ENCODE measurements at places on chromosomes 6 and 20.
A peak's percentile ranks its signal among the peaks of the same experiment; 100 is the strongest.

DNA sequence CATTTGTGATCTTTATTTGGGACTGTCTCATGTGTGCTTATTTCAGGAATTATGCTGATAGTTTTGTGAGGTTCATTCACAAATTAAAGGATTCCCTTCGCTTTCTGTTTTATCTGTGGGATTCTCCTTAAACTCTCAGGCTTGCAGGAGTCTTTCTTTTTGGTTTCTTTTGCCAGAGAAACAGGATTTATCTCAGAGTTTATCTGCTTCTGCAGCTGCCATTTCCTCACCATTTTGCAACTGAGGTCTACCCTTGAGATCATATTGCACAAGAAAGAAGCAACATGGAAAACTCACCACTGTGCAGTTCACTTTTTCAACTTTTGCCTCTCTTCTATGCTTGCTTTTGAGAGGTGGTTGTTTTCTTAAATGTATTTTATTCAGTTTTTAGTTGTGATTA lies 201.0 kb downstream of the PRL start:
- no peak for DNase-seq

- DNase-seq, result no peak
Observed at GRCh38 chr6:20170455-20171148, 41.7 kb downstream of the MBOAT1 start.

DNA sequence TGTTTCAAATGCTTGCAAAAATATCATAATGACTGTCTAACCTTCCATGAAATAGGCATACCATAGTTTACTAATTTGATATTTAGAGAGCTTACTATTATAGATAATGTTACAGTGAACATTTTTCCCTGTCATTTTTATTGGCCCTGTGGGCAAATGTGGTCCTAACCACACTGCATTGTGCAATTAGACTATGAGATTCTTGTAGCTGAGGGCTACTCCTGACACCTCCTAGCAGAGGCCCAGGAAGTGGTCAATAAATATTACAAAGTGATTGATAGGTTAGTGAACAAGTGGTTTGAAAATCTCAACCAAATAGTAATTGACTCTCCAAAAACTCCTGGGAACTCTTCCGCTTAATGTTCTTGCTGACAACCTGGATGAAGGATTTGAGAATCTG lies 160.5 kb upstream of the KCNG1 start:
- no peak for DNase-seq

DNA sequence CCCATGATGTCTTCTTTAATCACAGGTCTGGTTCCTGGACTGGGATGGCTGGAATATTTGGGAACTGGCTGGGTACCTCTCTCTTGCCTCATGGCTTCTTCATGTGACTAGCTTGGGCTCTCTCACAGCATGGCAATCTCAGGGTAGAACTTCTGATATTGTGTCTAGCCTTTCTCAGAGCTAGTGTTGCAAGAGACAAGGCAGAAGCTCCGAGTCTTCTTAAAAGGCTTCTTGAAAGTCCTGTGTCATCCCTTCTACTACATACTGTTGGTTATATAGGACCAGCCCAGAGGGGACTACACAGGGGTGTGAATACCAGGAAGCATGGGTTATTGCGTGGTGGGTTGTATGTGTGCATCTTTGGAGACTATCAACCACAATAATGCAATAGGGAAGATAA lies 23.3 kb downstream of the BCAS1 start:
- no peak for DNase-seq

DNA sequence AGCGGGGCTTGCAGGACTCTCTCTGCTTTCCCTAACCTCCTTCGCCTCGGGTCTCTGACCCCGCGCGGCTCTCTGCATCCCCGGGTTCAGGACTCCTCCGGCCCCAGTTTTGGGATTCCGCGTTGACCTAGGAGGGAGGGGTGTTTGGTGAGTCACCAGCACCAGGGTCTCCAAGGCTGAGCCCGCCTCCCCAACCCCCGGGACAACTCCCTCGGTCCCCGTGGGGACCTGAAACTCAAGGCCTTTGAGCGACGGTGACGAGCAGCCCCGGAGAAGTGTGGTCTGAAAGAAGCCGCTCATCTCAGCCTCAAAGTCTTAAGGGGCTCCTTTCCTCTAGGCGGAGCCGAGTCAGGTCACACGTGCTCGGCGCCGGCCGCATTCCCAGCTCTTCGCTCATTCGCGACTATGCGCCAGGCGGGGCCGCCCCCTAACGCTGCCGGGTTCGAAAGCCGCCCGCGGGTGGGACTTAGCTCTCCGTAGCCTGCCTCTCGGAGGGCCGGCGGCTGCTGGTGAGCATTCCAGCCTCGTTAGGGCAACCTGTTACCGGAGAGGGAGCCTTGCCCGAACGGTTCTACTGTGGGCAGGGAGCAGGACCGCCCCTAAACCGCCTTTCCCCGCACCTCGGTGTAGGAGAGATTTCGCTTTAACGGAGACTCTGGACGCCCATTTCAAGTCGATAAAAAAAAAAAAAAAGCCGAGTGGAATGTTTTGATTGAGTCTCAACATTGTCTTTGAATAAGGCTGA lies 3.0 kb upstream of the PRDM13 start:
- peak; percentile 61 for DNase-seq

GRCh38 chr20:59786801-59787537 lies 146.5 kb downstream of the SYCP2 start:
- no peak for DNase-seq

DNA sequence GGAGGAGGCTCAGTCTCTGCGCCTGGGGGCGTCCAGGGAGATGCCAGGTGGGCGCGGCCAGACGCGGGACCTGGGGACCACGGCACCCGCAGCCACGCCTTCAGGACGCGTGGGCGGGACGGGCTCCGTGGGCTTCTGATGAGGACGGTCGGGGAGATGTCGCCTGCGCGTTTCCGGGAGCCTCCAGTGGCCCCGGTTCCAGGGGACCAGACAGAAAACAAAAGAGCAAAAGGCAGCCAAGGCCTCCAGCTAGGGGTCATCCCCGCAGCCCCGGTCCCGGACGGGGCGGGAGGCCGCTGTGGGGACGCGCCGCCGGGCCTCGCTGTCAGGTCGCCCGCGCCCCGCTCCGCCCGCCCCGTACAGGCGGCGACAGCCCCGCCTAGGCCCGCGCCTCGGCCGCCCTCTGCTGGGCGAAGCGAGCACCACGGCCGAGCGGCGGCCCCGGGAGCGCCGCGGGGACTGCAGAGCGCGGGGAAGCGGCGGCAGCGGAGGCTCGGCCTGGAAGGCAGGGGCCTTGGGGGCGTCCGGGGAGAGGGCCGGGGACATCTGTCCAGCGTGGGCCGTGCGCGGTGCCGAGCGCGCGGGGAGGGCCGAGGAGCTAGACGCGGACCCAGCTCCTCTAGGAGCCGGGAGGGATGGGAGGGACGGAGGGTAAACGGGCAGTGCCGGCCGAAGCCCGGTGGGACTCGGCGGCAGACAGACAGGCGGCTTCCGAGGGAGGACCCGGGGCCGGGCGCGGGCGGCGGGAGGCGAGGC lies 48.7 kb downstream of the TMEM242 start:
- DNase-seq, result peak; percentile 51

DNA sequence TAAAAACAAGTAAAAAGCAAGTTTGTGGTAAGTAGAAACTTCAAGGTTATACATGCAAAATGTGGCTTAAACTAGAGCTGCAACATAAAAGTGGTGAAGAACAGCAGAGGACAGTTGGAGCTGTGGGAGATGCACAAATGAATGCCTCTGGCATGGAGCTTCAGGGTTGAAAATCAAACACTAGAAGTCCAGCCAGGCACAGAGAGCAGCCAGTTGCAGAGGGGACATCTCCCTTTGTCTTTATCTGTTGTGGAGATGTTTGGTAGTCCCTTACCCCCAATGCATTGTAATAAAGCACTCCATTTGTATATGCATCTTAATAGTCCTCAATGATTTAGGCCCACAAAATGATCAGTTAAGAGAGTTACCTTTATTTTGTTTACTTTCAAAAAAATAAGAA lies 73.1 kb upstream of the C20orf144 start:
- DNase-seq, result no peak

DNA sequence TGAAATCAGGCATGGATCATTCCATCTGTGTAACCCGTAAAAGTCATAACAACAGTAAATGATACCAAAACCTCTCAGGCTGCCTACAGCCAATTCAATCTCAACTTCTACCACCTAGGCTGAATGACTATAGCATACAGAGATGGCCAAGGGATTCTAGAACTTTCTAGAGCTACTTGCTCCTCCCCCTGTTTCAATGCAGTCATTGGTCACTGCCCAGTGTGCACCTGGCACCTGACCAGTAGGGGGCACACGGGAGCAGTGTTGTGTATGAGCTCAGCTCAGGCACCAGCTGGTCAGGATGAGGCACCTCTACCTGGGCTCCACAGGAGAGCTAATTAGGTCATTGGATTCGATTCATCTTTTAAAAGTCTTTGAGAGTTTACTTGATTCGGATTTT lies 86.2 kb downstream of the PLEKHG1 start:
- DNase-seq, result peak; percentile 19

DNA sequence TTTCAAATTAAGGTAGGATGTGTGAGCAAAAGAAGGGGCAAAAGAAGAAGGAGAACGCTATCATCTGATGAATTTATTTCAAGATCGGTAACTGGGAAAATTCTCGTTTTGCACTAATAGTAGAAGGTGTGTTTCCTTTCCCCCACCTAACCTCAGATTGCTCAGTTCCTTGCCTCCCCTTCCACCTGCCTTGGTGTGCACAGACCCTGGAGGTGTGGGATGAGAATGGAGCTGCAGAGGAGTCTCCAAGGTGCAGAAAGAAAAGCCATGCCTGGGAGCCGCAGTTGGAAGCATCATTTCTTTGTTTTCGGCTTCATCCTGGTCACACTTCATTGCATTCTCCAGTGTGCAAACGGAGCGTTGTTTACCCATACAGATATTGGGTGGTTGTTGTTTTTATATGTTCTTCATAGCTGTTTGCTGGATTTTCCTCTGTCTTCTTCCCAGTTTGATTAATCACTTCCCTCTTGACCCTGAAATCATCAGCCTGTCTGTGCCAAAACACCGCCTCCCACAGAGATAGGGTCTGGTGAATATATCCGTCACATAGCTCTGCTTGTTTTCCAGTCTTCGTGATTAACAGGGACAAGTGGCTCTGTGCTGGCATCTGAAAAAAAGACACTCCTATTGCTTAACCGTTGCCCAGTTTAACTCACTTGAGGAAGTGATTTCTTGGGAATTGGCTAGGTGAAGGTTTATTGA lies 40.2 kb upstream of the NEDD9 start:
- no peak for DNase-seq

- DNase-seq, result no peak
Observed at GRCh38 chr20:61806995-61807394, 258.7 kb downstream of the TAF4 start.

DNA sequence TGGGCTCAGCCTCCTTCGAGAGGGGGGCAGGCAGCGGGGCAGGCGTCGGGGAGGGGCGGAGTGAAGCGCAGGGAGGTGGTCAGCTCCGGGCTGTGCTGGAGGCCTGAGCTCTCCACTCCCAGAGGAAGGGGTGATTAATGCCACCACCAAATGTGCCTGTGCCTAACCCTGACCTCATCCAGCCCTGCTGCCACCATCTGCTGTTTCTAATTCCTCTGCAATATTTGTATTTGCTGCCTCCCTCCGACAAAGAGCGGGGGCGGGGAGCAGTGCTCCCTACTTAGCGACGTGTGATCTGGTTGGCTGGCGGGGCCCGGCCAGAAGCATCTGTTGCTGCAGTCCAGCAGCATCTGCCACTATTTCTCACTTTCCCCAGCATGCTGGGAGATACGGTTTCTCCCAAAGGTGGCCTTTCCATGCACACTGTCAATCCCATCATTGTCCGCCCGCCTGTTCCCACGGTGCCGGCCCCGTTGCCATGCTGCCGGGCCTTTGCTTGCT lies 47.0 kb downstream of the DLL1 start:
- peak; percentile 47 for DNase-seq

DNA sequence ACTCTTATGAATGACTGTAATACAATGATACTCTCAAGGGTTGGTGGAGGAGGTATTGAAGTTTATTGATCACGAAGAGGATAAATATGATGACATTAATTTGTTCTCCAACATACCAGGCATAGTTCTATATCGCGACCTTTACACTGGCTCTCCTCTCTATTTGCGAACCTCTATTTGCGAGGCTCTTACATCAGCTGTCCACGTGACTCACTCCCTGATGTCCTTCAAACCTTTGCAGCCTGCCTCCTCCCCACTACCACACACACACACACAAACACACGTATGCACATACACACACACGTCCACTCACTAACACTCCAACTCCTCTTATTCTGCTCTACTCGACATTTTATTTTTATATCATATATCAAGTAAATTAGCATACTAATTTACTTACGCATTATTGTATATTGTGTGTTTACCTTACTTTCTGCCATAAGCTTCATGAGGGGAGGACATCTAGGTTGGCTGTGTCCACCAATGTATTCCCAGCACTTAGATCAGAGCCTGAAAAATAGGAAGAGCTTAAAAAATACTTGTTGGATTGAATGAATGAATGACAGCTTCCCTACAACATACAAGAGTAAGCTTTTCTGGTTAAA lies 53.3 kb upstream of the TNFRSF21 start:
- DNase-seq, result no peak

DNA sequence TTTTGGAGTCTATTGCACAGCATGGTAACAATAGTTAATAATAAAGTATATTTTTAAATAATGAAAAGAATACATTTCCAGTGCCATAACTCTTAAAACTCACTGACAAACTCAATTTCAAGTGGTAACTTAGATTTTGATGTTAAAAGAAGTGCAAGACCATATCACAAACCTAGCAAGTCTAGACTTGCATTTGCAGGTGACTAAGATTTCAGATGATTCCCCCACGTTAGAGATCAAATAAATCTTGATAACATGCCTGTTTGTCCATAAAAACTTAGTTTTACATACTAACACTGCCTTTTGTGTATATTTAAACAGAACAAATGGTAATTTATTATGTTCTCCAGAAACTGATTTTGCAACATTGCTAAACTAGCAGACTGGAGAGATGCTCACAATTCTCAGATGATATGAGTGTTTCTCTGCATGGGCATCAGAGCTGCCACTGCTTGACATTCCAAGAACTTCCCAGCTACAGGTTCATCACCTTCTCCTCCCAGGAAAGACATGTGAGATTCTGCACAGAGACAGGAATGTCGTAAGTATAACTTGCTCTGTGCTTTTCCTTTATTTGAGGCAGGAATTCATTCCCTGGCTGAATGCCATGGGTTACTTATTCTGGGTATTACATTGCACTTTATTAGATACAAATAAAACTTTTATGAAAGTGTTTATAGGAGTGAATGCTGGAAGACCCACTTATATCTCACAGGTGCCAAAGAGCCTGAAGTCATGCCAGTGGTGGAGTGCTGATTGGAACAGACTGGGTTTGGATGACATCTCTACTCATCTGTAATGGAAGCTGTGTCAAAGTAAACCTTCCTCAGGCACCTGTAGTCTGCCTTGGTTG lies 160.2 kb upstream of the FOXA2 start:
- DNase-seq, result no peak

DNA sequence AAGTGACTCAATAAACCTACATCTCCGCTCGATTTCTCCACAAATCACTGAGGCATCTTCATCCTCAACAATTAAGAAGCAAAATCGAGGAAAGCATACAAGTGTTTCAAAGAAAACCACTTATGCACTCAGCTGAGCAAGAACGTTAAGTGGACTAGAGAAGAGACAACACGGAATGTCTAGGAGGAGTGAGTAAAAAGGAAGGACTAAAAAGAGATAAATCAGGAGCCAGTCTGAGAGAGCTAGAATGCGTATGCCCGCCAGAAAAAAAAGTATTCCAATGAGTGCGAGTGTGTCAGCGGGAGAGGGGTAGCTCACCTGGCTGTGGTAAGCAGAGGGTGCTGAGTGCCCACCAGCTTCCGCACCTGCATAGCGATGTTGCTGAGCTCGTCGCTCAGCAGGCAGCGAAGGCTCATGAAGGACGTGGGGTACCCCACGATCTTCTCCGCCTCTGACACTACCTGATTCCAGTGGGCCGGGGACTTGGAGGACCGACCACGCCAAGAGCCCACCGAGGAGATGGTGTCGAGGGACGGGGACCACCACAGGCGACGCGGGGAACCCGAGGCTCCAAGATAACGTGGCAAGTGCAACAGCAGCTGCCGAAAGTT lies 587 bp downstream of the PDSS2 start:
- no peak for DNase-seq

All from NCI-H1092 (cell line).